ENCODE measurements at places on chromosomes 12 and 14.
A peak's percentile ranks its signal among the peaks of the same experiment; 100 is the strongest.

DNA sequence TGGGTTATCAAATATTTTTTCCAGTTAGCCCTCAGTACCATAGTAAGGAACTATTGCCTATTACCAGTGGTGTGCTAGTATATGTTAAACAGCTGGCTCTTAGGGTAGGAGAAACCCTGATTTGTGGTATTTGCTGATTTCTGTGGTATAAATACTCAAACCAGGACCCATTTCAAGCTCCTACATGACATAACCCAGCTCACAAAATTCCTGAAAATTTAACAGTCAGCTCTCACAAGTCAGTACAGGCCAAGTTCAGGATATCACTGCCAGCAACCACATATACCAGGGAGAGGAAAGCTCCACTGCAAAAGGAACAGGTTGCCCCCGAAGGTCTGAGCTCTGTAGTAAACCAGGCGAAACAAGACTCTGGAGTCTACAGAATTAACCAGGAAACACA is 315.3 kb downstream of the NOVA1 start:
- no peak for DNase-seq

DNA sequence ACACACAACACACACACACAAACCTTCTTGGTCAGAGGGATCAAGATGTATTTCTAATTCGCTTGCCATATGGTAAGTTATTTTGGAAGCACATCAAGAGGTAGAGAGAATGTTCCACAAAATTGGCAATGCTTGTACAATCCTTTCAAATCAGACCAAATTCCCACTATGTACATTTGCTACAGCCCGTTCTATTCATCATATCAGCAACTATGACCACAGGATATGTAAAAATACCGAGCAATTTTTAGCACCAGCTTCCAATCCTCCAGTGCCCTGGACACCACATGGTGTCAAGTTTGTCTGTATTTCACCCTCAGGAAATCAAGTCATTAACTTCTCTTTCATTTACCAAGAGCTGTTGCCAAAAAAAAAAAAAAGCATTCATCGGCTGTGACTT is 21.2 kb downstream of the TBX5 start:
- DNase-seq = no peak

DNA sequence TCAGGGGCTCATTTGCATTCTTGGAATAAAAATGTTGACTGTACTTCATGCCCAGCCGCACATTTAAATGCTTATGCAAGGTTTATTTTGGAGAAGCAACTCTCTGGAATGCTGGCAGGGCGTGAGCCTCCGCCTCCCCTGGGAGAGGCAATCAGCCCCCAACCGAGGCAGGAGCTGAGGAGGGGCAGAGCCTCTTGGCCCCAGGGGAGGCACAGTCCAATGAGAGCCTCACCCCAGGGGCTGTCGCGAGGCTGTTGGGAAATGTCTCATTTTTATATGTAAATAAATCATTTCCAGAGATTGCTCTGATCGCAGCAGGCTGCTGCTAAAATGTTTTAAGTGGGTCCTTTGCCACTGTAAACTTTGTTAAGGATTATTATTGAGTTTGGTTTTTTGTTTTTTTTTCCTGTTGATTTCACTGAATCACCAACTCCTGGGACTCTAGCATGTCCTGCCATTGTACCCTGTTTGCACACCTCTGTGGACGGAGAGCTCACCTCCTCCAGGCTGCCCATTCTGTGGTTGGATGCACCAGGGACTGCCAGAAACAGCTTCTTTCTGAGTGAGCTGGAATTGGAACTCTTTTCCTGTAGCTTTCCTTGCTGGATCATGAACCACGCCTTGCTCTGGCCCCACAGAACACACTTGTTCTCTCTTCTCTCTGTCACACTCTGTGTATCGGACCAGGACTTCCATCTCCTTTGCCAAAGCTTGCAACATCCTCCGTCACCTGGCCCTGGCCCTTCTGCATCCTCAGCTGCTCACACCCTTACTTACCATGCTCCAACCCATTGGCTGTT is 46.9 kb upstream of the FAM181A start:
- no peak for DNase-seq

GRCh38 chr12:62977883-62978282 is 42.9 kb upstream of the PPM1H start:
- no peak for DNase-seq

- no peak for DNase-seq
Measured at GRCh38 chr12:130194154-130194553, 31.9 kb downstream of the FZD10 start.

DNA sequence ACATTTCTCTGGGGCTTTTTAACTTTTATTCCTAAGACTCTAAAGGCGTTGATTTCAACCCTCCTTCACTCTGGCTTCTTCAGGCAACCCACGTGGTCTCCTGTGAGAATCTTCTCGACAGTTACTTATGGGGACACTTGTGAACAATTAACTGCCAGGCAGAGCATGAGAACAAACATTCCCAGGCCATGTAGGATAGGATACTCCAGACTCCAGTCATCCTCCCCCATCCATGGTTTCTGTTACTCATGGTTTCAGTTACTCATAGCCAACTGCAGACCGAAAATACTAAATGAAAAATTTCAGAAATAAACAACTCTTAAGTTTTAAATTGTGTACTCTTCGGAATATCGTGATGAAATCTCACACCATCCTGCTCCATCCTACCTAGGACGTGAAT is 19.5 kb downstream of the GPR68 start:
- DNase-seq = no peak

DNA sequence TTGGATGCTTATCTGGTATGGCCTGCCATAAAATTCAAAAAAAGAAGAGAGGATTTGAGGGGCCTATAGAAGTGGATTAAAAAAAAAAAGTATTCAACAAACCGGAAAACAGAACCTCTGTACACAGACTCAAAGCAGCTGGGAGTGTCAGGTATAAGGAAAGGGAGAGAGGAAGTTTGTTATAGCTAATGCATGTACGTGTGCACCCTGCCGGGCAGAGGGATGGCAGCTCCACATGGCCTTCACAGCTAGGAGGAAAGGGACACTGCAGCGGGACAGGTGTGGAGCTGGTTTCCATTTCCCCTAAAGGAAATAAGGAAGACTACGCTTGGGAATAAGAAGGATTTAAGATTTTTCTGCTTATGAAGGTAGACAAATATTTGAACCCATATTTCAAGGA is 21.5 kb downstream of the SLC7A8 start:
- DNase-seq = no peak

DNA sequence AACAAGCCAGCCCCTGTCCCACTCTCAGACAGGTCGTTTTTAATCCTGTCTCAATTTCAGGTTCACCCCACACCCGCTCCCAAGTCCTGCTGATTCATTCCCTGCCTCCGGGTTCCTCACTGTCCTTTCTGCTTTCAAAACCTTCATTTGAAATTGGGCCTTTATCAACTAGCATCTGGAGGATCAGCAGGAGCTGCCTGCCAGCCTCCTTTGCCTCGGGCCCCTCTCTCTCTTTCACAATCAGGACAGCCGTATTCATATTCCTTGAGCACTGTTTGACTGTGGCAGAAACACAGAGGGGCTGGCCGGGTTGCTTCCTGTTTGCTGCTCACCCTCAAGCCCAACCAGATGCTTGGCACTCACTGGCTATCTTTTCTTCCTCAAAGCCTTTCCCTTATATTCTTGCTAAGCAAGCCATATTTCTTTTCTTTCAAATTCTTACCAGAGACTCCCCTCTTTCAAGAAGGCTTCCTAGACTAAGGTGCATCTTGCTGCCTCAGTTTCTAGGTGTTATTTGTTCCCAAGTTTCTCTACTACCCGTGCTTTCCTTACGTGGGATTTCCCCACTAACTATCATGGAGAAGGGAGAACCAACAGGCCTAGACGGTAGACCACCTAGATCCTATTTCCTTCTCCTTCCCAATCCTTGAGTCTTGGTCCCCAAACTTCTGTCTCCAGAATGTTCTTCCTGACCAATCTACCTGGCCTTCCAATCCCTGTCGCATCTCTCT is 3.0 kb downstream of the GALNT6 start:
- DNase-seq = no peak

DNA sequence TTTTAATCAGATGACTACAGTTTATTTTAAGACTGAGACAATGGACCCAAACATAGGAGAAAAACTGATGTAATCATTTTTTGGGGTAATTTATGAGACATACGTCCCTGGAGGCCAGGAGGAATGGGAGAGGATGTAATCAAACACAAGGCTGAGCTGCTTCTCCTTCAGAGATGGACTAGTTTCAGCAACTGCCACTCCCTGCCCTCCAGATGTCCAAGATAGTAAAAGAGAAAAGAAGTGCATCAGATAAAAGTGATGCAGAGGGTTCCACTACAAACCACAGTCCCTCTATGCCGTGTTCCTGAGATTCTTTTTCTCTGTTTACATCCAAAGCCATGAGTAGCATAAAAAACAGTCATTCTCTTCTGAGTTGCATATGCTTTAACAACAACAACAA is 101.1 kb downstream of the DACT1 start:
- DNase-seq = no peak

- no peak for DNase-seq
Measured at GRCh38 chr12:104721936-104722335, 236.2 kb downstream of the SLC41A2 start.

DNA sequence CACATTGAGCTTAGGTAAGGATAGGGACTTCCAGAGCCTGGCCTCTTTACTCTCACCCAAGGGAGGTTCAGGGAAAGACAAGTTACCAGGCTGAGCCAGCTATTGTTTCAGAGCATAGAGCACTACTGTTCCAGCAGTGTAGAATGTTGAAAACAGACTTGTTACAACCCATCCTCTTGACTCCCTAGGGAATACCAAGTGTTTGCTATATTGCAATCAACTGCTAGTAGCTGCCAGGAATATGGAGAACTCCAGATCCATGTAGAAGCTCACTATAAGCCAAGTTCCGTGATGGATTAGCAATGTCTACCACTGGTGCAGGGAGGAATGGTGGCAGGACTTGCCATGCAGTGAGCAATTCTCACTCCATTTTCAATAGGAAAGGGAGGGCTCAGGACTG is 199.8 kb upstream of the RBM19 start:
- no peak for DNase-seq

- peak; percentile 17 for DNase-seq
Measured at GRCh38 chr14:65958664-65959562, 527.3 kb upstream of the CCDC196 start.

DNA sequence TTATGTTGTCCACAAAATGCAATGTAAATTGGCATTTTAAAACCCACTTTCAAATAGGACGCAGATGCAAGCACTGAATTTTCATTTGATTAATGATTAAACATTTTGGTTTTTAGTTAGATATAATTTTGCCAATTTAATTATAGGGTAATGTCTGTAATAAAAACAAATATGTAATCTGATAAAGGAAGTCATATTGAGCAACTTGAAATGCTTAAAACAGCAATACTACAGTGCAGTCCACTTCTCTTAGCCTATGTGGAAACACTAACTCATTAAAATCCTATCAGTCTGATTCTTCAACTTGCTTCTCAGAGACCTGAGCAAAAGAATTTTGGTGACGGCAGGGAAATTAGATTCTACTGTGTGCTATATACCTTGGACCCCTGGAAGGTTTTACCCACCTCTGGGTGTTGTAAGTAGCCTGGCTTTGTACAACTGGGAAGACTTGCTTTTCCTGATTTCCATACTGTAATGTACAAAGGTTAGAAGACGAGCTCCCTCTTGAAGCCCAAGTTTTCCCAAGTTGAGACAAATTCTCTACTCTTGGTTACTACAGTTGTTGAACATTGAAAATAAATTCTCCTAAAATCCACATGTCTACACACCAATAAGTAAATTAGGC is 4.1 kb downstream of the TRHDE start:
- DNase-seq = no peak

DNA sequence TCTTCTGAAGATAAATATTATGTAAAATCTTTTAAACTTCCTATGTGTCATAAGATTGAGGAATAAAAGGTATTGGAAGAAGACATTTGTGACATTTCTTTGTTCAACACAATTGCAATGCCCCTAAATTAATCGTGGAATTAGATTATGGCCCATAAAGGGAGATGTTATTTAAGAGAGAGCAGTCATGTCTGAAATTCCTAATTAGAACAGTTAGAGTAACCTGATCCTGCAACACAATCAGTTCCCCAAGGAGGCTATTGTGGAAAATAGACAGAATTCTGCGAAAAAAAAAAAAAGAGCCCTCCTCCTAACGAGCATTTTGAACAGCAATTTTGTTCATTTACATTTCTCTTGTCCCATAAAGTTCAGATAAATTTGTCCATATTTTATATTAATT is 339.5 kb downstream of the PAWR start:
- no peak for DNase-seq

GRCh38 chr14:87705439-87705896 is 287.5 kb downstream of the GALC start:
- DNase-seq = no peak

DNA sequence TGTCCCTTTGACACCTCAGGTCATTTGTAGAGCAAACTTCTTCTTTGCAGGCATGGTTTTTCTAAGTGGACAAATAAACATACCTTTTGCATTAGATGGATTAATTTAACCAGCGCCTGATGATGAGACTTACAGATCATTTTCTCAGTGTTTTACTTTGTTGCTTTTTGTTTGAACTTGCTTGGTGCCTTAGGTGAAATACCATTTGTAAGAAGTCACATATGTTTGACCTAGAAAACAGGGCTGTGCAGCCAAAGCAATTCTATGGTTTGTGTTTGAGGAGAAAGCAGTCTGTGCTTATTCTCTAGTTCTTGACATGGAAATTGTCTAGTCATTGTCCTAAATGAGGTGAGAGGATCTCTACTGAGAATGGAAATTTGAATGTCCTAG is 111.1 kb downstream of the DIP2B start:
- no peak for DNase-seq

GRCh38 chr14:50242566-50243310 is 11.4 kb upstream of the SOS2 start:
- DNase-seq = no peak

DNA sequence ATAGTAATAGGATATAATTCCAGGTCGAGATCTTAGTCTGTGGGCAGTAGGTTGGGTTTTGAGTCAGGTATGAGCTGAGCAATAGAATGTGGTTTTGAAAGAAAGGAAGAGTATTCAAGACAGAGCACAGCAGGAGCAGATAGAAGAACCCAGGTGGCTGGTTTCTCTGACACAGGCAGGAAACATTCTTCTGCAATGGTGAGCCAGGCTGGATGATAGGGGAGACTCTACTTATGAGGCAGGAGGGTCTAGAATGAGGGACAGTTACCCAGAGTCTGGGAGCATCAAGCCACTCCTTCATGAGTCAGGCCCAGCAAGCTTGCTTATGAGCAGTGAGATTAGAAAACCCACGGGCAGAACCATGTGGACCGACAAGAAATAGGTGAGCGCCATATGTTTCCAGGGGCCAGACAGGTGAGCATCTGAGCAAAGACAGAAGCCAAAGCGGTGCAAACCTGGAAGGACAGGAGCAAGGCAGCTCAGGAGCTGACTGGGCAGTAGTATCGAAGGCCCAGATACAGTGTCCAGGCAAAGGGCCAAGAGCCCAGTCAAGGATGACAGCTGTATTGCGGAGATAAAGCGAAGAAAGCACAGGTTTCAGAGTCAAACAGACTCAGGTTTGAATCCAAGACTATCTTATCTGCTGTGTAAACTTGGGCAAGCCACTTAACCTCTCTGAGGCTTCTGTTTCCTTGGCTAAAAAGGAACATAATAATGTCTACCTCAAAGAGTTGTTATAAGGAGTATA is 22.5 kb upstream of the PCNX1 start:
- no peak for DNase-seq

GRCh38 chr12:42958291-42958674 is 368.7 kb upstream of the PRICKLE1 start:
- DNase-seq = no peak

- DNase-seq = no peak
Measured at GRCh38 chr12:130826151-130826801, 12.8 kb downstream of the STX2 start.

GRCh38 chr12:131764738-131765137 is 53.8 kb downstream of the SFSWAP start:
- DNase-seq = no peak

- DNase-seq = no peak
Measured at GRCh38 chr12:12636641-12637040, 25.0 kb downstream of the CREBL2 start.

GRCh38 chr12:129381715-129382114 is 522.1 kb downstream of the TMEM132D start:
- DNase-seq = no peak
